ENCODE measurements at places on chromosomes 2 and 18.

DNA sequence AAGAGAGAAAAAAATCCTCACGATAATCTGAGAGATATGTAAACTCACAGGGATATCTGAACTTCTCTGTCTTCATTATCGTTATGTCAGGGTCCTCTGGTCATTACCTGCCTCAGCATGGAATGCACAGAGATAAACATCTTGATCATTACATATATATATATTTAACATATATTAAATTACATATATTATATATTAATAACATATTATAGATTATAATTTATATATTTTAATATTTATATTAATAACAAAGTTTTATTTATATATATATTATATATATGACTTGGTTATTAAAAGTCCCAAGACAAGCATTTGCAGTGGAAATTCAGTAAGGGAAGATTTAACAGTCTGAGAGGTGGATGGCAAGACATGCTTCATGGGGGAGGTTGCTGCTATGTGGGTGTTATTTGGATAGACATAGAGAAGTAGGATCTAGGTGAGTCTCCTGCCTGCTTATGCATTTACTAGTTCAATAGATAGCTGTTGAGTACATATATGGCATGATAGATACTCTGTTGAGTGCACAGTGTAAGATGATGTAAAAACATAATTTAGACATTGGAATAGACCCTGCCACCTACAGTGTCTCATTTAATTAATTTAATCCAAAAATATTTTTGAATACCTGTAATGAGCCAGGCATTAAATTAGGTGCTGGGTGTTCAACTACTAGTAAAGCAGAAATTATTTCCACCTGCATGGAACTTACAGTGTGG, 255.2 kb downstream of the RAD51AP2 start:
- no peak for DNase-seq

DNA sequence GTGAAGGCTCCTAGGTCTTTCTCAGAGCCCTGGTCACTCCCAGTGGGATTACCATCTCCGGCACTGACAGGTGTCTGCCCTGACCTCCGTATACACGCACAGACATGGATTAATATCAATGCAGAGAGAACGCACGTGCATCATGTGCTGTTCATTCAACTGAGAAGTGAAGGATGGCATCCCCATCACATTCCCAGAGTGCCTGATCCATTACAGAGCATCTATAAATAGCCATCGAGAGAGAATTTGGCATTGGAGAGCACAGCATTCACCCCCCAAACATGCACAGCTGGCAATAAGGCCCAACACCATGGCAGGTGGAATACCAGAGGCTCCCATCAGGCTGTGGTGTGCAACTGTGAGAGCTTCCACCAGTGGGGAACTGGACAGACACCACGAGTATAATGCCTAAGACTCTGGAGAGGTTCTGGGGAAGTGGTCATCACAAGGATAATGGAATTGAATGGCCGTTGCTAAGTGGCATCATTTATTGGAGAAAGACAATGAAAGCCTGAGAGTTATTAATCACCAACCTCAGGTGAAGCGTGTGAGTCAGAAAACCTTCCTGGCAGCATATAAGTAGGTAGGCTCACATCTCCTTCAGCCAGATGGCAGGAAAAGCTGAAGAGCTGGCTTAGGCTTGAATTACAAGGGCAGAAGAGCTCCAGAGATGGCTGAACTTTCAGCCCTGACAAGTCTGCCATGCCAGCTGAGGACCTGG, 244.5 kb upstream of the ID2 start:
- DNase-seq, result no peak

DNA sequence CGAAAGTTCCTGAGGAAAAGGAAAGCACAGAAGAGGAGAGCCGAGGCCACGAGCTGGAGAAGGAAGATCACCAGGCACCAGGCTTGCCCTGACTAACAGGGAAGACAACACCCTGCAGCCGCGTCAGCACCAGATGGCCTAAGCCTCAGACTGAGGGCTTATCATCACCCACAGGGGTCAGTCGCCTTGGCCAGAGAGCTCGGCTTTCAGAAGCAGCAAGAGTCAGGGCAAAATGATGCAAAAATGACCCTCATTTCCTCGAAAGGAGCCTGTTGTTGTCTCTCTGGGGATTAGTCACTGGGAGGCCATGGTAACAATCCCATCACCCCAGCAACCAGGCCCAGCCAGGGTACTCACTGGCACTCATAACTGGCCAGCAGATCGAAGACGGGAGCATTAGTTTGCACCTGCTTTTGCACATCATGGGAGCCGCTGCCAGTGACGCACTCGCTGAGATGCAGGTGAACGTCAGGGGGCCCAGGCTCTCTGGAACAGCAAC, 42.7 kb upstream of the ZFP36L2 start:
- no peak for DNase-seq

DNA sequence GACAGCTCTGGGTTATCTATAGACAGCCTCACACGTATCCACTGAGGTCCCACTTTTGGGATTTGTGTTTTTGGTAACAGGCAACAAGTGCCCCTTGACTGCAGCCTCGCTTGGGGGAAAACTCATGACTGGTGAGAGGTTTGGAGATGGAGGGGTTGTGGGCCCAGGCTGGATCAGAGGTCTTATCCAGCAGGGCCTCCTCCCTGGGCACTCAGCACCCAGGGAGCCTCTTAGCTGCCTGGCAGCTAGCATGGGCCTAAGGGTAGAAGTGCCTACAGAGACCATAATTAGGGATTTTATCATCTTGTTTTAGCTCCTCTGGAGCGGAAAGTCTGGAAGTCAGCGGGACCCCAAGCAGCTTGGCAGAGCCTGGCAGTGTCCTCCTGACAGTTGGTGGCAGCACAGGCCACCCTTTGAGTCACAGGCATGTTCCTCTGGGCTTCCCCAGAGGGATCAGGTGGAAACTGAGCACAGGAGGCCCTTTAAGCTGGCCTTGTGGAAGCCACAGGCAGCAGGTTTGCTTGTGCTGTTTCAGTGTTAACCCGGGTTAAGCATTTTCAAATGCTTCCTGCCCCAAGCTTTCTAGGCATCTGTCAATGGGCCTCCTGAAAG, 143.1 kb downstream of the KCTD1 start:
- no peak for DNase-seq

DNA sequence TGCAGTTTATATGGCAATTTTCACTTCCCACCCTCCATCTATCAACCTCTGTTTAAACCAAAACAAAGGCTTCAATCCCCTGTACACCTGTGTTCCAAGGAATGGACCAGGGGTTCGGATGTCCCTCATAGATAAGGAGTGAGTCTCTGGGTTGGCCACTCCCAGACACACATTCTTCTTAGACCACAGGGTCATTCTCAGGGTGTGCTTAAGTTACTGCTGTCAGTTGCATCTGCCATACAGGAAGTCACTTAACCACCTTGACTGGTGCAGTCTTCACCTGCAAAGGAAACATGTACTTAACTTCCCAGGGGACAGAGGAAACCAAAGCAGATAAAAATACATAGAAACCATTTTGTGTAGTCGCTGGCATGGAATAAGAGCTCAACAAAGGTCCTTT, 151.0 kb upstream of the NDUFV2 start:
- DNase-seq, result no peak

DNA sequence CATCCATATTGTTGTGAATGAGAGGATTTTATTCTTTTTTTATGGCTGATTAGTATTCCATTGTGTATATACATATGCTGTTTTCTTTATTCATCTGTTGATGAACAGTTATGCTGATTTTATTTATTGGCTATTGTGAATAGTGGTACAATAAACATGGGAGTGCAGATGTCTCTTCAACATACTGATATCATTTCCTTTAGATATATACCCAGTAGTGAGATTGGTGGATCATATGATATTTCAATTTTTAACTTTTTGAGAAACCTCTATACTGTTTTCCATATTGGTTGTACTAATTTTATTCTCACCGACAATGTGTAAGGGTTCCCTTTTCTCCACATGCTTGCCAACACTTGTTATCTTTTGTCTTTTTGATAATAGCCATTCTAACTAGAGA, 144.5 kb downstream of the ADCYAP1 start:
- DNase-seq, result no peak

DNA sequence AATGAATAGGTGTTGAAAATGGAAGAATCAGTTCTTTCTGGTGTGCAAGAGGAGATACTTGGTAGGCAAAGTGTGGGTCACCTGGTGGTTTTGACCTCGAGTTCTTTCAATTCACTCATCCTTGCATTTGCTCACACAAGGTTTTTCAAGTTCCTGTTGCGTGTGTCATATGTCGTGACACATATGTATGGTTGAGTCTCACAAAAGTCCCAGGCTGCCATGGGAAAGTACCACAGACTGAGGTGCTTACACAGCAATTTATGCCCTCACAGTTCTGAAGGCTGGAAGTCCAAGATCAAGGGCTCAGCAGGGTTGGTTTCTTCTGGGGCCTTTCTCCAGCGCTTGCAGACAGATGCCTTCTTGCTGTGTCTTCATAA, 64.4 kb downstream of the NCK2 start:
- peak; percentile 47 for DNase-seq

DNA sequence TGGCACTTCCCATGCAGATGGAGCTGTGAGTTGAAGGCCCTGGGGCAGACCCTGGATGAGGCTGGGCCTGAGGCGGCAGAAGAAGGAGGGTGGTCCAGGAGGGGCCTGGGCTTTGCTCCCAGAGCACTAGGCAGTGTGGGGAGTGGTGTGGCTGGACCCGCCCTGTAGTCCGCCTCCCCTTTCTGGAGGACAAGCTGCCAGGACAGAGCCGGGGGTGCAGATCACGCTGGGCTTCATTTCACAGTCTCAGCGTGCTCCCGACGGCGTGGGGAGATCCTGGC, 49.8 kb downstream of the PTGR3 start:
- DNase-seq, result no peak

DNA sequence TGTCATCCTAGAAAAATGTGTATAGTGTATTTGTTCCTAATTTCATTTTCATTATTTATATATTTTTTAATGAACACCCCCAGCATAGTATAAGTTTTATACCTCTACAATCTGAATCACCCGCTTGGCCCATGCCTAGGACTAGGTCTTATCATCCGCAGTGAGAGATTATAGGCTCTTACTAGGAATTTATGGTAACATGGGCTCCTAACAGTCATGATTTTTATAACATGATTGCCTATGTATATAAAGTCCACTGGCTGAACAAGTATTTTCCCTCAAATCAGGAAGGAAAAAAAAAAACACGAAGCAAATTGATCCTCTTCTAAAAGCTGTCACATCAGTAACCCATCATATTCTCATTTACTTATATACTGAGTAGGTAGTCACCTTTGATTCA, 666.1 kb upstream of the NRXN1 start:
- DNase-seq, result no peak

GRCh38 chr18:73006331-73006730, 138.5 kb upstream of the NETO1 start:
- DNase-seq, result no peak

- DNase-seq, result no peak
Measured at GRCh38 chr18:74255131-74255616, 36.6 kb downstream of the CYB5A start.

DNA sequence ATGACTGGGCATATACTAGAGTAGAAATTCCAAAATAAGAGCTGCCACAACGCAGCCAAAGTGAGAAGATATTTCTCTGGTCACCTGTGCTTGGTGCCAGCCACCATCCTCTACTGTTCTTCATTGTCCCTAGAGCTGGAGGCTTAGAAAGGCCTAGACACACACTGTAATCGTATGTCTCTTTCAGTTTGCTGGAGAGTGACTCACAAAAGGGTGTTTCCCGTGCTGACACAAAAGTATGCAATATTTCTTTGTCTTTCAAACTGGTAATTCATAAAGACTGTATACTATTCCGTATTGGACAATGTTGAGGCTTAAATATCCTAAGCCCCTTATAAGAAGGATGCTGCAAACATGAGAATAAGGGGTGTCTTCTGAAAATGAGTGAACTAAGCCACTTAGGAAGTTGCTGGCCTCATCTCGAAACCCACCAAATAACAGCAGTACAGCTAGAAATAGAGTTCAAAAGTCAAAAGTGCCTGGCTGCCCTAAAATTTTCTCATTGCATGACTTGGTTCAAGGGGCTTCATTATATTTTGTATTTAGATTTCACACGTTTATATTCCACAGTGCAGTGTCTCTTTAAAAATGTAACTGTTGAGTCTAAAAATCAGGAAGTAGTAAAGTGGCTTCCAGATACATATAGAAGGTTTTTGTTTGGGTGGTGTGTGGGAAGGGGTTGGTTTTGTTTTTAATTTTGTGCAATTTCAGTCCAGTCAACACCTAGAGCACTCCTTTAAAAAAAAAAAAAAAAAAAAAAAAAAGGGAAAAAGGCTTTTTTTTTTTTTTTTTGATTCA, 601.1 kb downstream of the ARHGAP15 start:
- DNase-seq, result no peak

DNA sequence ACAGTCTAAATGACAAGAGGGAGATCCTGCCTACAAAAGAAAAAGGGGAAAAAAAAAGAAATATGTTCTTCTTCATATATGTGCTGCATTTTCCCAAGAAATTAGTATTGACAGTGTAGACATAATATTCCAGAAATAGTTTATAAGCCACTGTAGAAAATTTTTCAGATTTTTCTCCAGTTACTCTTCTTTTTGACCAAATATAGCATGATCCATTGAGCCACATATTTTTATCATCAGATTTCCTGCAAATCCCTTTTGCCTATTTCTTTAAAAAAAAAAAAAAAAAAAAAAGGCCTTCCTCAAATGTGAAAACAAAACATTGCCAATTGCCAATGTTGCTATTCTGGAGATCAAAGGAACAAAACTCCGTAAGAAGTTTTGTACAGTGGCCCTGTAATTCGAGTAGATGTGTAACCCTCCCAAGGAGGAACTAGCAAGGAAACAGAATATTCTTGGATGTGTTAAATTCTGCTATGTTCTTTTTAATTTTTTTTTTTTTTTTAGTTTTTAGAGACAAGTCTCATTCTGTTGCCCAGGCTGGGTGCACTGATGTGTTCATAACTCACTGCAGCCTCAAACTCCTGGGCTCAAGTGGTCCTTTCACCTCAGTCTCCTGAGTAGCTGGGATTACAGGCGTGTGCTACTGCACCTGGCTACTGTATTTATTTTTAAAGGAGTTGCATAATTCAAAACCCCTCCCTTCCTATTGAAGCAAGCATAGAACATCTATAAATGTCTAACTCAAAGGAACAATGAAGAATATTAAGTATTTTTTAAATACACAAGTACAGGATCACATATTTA, 12.5 kb upstream of the CABYR start:
- no peak for DNase-seq

GRCh38 chr18:69469444-69469919, 68.8 kb downstream of the DOK6 start:
- DNase-seq, result peak; percentile 31

DNA sequence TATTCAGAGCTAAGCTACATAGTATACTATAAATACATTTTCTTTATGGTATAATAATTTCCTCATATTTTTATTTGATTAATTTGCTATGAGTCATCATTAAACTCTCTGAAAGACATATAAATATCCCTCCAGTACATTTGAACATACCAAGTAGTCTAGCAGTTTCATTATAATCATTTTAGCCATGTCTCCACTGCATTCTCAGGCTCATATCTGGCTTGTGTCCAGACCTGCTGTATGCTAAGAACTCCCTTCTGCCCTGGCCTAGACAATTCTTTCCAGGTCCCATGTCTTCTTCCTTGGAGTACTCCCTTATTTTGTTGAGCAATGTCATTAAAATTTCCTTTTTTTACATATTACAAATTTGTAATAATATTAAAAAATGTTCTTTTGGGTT, 16.6 kb upstream of the DYNC1I2 start:
- DNase-seq, result no peak

- DNase-seq, result no peak
Measured at GRCh38 chr2:173713904-173714555, 251.1 kb downstream of the SP3 start.
